Epithelial cell of proximal tubule (primary cell): ENCODE measurements at places on chromosomes 12 and 14.
A peak's percentile ranks its signal among the peaks of the same experiment; 100 is the strongest.

- no peak for DNase-seq
Measured at GRCh38 chr14:68342216-68342763, 450.6 kb downstream of the ZFP36L1 start.

- no peak for DNase-seq
Measured at GRCh38 chr12:49451468-49452259, 84.4 kb downstream of the SPATS2 start.

DNA sequence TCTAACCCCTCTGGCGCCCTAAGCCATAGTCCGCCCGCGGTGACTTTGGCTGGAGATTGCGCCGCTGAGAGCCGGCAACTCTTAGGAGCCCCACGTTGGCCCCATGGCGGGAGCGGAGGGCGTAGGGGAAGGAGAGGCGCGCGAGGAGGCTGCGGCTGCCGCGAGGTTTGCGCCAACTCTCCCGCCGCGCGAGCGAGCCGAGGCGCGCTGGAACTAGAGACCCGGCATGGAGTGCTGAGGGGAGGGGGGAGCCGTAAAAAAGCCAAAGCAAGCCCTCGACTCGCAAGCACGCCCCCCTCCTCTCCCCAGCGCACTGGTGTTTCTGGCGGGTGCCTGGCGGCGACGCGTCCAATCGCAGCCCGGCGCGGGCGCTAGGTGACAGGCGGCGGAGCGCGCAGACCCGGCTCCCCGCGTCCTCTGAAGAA lies at the start of gene SYT10:
TSS of gene SYT10 (minus strand) at position 233 of the 425 bp plus-strand sequence. CDS start 297 bp downstream, outside the sequence.
- DNase-seq: no peak

- DNase-seq: no peak
Measured at GRCh38 chr12:126353604-126354003, 1288.4 kb downstream of the AACS start.

DNA sequence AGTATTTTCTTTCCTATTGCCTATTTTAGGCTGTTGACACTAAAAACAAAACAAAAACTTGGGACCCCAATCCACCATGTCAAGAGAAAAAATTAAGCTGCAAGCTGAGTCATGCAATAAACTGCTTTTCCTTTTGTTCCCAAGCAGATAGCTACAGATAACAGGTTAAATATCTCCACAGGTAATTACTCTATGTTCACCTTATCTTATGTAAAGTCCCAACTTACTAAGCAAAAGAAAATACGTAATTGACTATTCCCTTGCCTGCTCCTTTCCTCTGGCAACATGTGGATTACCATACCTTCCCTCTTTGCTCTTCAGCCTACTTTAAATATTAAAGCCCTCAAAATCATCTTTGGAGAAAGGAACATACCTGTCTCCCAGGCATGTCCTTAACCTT lies 19.2 kb upstream of the COX16 start:
- DNase-seq: no peak

GRCh38 chr14:68758301-68758700 lies 34.6 kb downstream of the ZFP36L1 start:
- no peak for DNase-seq

DNA sequence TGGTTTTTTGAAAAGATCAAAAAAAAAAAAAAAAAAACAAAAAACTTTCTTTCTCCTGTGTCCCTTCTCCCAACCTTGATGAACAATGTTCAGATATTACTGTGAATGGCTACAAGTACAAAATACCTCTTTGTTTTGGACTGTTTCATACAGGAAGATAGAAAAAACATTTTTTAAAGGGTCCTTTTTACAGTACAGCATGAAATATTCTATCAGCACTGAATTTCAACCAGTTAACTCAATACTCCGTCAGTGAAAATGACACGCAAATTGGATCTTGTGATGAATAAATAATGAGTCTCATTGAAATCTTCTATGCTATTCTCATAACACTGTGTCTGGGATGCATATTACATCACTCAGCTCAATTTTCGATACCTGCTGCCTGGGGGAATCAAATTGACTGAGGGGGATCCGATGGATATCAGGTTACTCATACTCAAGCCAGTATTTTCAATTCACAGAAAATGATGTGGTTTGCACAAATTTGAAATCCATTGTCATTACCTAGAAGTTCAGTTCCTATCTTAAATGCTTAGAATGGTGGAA lies 179.6 kb downstream of the TMTC2 start:
- DNase-seq: no peak

DNA sequence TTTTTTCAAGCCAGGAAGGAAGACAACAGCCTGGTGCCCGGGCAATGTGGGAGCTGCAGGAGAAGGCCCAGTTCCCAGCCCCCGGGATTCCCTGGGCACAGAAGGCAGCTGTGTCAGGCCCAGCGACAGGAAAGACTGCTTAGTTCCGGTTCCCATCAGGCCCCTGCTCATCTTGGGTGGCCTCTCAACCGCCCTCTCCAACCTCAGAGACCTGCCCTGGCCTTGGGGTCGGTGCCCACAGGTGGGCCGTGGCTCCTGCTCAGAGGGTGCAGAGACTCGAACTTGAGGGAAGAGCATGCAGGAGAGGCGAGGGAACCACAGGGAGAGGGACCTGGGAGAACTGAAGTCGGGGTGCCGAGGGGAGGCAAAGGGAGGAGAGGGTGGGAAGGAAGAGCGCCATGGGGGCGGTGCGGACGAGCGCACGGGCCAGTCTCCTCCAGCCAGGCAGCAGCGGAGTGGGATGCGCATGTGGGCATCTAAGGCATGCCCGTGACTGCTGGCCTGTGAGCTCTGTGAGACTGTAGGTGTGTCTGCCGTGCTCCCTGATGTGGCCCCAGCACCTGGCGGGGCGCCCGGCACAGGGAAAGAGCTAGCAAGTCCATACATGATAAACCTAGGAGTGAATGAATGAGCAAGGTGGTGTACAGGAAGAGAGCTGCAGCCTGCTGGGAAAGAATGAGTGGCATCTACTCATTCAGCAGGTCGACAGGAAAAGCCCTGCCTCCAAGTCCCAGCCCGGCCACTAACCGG lies 42.7 kb downstream of the SSH1 start:
- no peak for DNase-seq

DNA sequence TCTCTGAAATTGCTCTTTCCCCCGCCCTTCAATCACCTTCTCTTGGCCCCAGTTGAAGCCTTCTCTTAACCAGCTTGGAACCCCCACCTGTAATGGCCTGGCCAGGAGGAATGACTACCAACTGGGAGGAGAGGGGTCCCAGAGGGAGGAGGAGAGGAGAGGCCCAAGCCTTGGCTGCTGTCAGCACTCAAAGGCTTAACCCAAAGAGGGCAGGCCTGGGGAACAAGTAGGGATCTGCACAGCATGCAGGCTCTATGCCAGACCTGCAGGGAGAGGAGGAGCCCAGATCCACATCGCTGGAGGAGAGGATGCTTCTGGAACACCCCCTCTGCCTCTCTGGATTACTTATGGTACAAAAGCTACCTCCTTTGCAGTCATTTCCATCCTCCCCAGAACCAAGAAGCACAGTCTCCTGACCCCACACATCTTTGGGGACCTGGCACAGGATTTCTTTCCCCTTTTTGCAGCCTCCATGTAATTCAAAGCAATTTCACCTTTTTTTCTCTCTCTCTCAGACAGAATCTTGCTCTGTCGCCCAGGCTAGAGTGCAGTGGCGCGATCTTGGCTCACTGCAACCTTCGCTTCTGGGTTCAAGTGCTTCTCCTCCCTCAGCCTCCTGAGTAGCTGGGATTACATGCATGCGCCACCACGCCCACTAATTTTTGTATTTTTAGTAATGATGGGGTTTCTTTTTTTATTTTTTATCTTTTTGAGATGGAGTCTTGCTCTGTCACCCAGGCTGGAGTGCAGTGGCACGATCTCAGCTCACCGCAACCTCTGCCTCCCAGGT lies 6.2 kb downstream of the RARG start:
- no peak for DNase-seq

- DNase-seq: no peak
Measured at GRCh38 chr14:72054911-72055310, 122.7 kb downstream of the RGS6 start.

DNA sequence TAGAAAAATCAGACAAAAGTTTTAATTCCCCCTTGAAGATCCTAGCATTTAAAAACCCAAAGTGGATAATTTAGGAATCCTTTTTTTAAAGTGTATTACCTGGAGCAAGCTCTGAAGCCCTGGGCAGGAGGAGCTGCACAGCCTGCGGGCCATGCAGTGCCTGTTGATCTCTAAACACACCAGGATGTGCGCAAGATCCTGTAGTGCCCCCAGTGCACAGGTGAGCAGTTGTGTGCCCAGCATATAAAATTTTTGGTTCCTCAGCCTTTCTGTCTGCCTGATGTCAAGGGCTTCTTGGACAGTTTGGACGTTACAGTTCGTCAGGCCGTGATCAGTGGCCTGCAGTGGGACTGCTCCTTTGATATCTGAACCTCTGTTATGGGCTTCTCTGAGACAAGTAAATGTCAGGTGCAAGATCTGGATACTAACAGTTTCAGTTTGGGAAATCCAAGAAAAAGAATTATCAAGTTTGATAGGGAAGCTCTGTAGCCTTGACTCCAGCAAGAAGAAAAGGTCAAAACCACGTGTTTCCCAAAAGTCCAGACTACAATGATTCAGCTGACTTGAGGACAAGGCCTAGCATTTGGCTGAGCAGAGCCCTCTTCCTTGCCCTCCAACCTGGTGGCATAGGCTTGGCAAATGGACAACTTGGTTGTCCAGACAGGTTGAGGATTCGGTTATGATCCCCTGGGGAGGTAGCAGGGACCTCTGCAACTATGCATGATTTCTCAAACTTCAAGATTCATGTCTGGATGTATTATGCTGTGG lies 1.0 kb downstream of the ATXN7L3B start:
- DNase-seq: no peak

- no peak for DNase-seq
Measured at GRCh38 chr14:34926552-34926951, 51.4 kb upstream of the BAZ1A start.

- DNase-seq: no peak
Measured at GRCh38 chr14:100088226-100088625, 23.0 kb downstream of the EVL start.

DNA sequence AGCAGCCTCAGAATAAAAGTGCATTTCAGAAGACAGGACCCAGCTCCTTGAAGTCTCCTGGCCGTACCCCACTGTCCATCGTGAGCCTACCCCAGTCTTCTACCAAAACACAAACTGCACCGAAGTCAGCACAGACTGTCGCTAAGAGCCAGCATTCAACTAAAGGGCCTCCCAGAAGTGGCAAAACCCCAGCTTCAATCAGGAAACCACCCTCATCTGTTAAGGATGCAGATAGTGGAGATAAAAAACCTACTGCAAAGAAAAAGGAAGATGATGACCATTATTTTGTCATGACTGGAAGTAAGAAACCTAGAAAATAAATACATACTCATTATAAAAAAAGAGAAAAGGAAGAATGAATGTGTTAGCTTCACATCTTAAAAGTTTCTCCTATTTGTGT lies 51.1 kb downstream of the GAS2L3 start:
- DNase-seq: no peak

- no peak for DNase-seq
Measured at GRCh38 chr12:121656122-121656521, 13.3 kb downstream of the MORN3 start.

GRCh38 chr14:58239244-58240195 lies 5.1 kb upstream of the PSMA3 start:
- DNase-seq: peak; percentile 77

DNA sequence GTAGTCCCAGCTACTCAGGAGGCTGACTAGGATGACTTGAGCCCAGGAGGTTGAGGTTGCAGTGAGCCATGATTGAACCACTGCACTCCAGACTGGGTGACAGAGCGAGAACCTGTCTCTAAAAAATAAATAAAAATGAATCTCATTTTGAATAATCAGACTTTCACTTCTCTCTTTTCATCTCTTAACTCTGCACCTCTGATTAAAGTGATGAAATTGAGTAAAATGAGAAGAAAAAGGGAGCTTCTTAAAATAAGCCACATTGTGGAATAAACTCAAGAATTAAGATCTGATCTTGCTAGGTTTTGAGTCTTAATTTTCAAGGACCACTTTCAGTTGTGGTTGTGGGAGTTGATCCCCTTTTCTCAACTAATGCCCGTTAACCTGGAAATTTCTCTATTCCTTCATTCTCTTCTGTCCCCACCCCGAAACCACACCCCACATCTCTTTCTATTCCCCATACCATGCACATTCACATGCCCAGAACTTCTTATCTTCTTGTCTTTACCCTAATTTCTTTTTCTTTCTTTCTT lies 70.9 kb upstream of the ETV6 start:
- DNase-seq: no peak

- no peak for DNase-seq
Measured at GRCh38 chr14:33484264-33484663, 466.6 kb downstream of the EGLN3 start.

DNA sequence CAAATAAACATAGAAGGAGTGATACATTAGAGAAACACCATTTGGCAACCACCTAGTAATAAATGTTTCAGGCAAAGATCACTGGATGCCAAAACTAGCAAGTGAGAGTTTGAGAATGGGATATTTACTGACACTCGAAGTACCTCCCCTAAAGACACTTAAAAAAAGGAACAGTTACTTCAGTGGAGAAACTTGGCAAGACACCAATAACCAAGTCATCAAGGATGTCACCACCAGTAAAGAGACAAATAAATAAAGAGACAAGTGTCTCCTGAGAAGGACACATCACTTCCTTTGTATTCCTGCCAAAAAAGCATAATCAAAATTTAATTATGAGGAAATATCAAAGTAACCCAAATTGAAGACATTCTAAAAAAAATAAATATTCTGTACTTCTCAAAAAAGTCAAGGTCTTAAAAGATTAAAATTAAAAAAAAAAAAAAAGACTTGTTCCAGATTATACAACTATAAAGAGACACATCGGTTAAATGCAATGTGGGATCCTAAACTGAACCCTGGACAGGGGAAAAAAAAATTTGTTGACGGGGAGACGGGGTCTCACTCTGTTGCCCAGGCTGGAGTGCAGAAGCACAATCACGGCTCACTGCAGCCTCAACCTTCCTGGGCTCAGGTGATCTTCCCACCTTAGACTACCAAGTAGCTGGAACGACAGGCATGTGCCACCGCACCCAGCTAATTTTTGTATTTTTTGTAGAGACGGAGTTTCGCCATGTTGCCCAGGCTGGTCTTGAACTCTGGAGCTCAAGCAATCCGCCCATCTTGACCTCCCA lies 26.4 kb downstream of the TM7SF3 start:
- DNase-seq: no peak

DNA sequence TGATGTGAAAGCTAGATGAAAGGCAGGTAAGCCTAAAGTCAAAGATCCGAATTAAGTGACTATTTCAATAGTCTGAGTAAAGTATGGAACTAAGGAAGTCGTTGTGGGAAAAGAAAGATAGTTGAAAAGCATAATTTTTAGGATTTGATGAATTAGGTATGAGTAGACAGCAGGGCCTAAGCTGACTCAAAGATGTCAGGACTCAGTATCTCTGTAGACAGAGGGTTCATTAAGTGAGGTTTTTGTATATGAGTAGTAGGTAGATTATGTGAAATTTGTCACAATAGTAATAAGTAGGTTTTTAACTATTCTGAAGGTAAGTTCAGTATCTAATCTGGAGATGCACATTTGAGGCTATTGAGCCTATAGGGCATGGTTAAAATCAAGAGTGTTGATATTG lies 196.4 kb downstream of the RASSF9 start:
- no peak for DNase-seq

DNA sequence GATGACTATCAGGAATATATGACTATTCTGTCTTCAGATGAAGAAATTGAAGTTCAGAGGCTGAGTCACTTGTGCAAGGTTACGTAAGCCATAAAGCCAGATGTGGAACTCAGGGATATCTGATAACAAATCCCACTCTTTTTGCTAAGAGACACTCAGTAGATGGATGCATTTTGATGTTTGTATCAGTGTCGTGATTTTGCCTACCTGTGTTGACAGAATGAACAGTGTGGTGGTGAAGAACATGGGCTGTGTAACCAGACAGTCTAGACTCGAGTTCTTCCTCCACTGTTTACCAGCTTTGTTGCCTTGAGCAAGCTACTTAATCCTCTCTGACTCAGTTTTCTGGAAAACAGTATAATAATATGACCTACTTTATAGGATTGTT lies 93.9 kb downstream of the DAAM1 start:
- DNase-seq: no peak
